ENCODE measurements at places on chromosomes 12 and 14.

- DNase-seq, result no peak
Observed at GRCh38 chr14:21033133-21033698, 1.4 kb downstream of the RNASE13 start.

- no peak for DNase-seq
Observed at GRCh38 chr12:91824991-91825390, 320.7 kb downstream of the BTG1 start.

GRCh38 chr12:130846369-130846768 lies 7.3 kb upstream of the STX2 start:
- DNase-seq, result no peak

- peak; percentile 78 for DNase-seq
Observed at GRCh38 chr14:89365061-89365801, 51.8 kb downstream of the FOXN3 start.

- no peak for DNase-seq
Observed at GRCh38 chr12:25107920-25108319, 87.0 kb downstream of the DNAI7 start.

- no peak for DNase-seq
Observed at GRCh38 chr12:94218233-94218632, 69.9 kb downstream of the PLXNC1 start.

DNA sequence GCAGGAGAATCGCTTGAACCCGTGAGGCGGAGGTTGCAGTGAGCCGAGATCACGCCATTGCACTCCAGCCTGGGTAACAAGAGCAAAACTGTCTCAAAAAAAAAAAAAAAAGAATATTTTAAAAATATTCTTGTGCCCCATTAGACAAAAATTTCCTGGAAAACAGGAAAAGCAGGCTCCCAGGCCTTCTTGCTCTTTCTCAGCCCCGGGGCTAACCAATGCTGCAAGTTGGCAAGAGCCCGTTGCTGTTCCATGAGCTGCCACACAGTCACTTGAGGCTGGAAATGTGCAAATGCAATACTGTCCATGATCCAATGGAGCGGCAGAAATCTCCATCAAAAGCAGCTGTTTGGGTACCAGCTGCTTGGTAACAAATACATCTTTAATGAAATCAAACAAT lies 994.7 kb downstream of the VRK1 start:
- no peak for DNase-seq

DNA sequence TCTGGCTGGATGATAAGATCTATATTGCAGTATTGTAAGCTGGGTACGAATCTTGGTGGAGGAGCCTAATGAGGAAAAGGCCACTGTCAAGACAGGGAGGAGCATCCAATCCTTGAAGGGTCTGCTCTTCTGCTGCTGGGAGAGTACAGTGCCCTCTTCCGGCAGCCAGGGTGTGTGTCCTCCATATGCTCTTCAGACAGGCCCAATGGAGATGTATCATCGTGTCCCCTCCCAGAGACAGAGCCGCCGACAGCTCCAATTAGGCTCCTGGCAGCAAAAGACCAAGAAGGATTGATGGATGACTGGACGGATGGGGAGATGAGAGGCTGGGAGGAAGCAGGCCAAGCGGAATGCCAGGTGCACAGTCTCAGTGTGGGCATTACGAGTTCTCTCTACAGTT lies 51.6 kb upstream of the PIWIL1 start:
- DNase-seq, result no peak

DNA sequence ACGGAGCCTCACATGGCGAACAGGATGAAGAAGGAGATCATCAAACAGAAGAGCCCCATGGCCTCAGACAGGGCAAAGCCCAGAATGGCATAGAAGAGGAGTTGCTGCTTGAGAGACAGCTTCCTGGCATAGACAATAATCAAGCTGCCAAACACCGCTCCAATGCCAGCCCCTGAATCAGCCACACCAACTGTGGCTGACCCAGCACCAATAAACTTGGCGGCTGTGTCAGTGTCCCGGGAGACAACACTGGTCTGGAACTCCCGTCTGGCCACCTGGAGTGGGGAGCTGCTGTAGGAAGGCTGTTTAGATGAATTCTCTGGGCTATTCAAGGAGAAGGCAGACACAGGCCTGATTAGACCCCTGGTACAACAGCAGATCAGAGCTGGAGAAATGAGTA lies 100.1 kb downstream of the HEATR5A start:
- DNase-seq, result no peak

DNA sequence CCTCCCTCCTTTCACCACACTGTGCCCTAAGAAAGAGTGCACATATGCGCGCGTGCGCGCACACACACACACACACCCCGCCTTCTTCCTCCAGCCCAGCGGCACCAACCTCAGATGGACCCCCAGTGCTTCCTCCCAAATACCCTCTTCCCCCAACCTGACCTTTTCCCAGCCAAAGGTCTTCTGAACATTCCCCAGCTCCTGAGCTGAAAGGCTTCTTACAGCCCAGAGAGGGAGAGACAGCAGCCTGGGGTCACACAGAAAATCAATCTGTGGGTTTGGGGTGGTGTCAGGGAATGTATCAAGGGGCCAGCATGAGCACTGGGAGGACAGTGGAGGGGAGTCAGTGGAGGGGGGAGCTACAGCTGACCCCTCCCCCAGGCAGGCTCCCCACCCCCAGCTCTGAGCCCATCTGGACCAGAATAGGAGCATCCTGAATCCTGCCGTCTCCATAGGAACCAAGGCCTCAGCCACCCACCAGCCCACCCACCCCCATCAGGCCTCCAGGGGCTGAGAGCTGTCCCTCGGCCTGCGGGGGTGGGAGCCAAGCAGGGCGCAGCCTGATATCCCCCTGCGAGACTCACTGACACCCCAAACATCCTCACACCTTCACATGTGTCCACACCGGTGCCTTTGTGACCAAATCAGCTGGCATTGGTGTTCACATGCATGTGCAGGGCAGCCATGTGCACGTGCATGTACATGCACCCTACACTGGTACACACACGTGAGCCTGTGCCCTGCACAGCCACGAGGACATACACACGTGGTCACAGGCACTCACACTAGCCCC lies 5.7 kb downstream of the RASAL1 start:
- DNase-seq, result no peak

GRCh38 chr14:53622447-53622846 lies 334.2 kb downstream of the BMP4 start:
- DNase-seq, result no peak

DNA sequence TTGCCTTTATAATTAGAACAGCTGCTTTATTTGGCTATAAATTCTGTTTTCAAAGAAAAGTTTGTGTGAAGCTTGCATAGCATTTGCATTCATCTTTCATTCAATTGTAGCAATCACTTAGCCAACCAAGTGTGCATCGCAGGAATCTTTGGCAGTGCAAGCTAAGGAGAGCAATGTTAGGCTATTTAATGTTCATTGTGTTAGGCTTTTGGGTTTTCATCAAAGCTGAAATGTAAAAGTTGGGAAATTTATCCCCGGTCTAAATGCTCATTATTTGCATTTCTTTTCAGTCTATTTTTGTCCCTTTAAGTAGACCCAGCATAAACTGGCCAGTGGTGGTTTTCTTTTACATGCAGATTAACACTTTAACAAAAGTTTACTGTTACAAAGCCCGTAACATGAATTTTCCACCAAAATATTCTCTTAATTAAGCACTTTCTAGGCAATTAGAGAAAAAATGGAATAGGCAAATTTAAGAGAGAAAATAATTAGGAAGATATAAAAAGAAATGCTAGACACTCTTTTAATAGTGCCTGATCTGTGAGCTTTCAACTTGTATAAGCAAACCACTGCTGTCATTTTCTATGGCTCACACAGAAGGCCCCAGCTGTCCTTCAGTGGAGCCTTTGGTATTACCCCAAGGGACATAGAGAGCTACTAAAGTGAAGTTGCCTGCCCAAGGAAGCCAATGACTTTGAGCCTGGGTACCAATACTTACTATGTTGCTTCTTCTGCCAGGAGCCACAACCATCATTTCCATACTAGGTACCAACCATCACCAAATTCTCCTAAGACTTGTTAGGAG lies 898.9 kb upstream of the SEL1L start:
- no peak for DNase-seq

DNA sequence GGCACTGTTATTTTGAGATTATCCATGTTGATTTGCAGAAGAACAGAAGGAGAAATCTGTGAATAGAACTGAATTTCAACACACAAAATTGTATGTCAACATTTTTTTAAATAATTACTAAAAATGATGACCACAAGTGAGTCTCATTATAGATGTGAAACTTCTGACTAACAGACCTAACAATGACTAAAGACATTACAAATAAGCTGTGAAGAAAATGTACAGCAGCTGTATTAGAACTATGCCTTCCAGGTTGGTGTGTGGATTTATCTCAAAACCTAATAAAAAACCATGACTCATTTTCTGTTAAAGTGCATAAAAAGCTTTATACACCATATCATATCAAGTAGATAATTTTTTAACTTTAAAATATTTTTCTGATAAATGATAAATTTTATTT lies 22.5 kb upstream of the FOXG1 start:
- no peak for DNase-seq

- no peak for DNase-seq
Observed at GRCh38 chr12:29244159-29244765, 95.2 kb downstream of the FAR2 start.

DNA sequence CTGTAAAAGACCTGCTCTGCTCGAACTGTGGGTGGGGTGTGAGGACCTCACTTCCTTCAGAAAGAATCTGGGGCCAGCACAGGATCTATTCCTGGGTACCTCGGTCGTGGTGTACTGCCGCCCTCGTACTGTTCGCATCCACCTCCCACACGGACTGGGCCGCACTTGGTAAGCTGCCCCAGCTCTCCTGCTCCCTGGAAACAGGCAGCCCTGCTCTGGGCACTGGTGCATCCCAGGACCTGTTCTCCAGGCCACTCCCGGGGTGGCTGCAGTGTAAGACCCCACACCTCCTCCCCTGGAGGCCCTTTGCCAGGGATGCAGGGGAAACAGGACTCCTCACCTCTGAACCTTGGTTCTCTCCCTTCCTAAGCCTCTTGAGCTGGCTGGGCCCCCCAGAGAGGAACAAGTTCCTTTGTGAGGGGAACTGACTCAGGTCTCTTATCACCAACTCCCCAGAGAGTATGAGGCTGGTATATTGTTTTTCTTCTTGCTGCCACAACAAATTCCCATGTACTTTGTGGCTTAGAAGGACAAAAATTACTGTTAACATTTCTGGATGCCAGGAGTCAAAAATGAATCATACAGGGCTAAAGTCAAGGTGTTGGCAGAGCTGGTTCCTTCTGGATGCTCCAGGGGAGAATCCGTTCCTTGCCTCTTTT lies 276.5 kb downstream of the NUAK1 start:
- no peak for DNase-seq

DNA sequence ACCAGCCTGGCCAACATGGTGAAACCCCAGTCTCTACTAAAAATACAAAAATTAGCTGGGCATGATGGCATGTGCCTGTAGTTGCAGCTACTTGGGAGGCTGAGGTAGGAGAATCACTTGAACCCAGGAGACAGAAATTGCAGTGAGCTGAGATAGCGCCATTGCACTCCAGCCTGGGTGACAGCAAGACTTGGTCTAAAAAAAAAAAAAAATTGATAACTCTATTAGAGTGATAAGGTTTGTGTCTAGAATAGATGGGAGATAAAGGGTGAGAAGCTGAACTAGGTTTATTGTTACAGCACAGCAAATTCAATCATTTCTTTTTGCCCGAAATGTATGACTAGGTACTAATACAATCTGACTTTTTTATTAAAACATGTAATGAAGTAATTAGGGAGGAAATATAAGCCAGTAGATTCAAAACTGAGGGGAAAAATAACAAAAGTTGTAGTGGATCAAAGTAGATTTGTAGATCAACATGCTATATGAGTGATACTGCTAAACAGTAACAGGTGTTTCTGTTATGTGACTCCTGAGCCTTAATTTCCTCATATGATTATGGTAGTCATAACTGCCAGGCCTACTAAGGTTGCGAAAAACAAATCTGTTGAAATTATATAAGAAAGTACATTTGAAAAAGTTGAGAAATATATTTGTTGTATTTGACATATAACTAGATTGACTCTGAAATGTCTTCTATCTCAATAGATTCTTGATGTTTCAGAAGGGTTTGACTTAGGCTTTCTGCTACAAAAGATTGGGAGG lies 83.6 kb downstream of the WNK1 start:
- no peak for DNase-seq

GRCh38 chr12:50639721-50640120 lies 124.2 kb upstream of the ATF1 start:
- no peak for DNase-seq

GRCh38 chr12:2244013-2244861 lies 191.4 kb downstream of the CACNA1C start:
- no peak for DNase-seq
